ENCODE measurements at places on chromosomes 7 and 10. TPM values are rescaled to one million over a fixed set of nuclear protein-coding genes. Genes with fewer than 3 reads are reported as not detected.

Gene WDR37
- 15.5 TPM for total RNA-seq

Gene CCL24
- total RNA-seq: not detected

Gene CYP26C1
- under 0.01 TPM for total RNA-seq

Gene TRPV5
- total RNA-seq: not detected

Gene HYAL4
- total RNA-seq: not detected

All from cardiac ventricle fibroblast (primary cell).